ENCODE measurements at places on chromosomes 7 and 10.

GRCh38 chr10:129029051-129029450 is 438.0 kb upstream of the MGMT start:
- no peak for DNase-seq

GRCh38 chr10:120328647-120329046 is 128.4 kb upstream of the PLPP4 start:
- DNase-seq, result no peak

DNA sequence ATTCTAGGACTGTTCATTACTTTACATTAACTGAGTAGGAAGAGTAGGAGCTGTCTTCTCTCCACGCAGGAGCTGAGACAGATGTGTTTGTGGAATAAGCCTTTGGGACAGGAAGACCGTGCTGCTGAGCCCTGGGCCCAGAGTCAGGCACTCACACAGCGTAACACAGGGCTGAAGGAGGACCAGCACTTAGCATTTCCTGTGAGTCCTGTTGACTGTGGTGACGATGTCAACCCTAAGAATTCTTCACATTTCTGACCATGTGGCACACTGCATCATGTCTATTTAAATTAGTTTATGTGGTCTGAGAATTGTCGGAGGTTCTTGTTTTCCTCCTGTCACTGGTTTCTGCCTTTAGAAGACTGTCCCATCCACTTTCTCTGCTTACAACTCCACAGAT is 117.2 kb downstream of the PIP4K2A start:
- DNase-seq, result no peak

DNA sequence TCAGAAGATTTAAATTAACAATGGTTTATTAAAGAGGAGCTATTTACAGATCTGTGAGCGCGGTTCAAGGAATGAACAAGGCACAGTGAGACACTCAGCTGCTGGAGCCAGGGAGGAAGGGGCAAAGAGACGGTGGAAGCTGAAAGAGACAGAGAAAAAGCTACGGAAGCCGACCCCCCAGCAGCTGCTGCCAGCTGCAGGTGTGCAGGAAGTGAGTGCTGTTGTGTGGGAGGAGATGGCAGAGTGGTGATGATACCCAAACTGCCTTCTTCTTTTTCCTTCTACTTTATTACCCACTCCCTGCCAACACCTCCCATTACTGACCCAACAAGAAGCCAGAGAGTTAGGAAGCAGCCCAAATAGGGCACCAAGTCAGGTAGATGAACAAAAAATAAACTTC is 41.9 kb upstream of the MBL2 start:
- no peak for DNase-seq

- DNase-seq, result no peak
Observed at GRCh38 chr10:35130663-35131062, 4.0 kb downstream of the CREM start.

GRCh38 chr10:34890939-34891338 is 75.8 kb upstream of the PARD3 start:
- DNase-seq, result no peak

- no peak for DNase-seq
Observed at GRCh38 chr7:41188163-41189130, 514.4 kb downstream of the INHBA start.

DNA sequence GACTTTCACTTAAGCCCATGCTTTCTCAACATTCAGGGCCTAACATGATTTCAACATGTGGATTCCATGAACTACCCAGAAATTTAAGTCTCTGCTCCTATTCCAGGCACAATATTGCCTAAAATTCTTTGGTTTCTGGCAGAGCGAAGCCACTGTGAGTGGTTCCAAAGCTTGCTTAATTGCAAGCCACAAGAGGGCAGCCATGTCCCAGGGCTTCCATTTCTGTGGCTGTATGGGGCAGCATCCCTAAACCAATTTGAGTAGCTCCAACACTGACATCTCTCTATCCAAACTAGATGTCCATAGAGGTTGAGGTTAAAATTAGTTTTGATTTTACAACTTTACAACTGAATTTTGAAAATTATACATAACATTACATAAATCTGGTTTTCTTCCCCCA is 56.3 kb upstream of the MDFIC start:
- DNase-seq, result no peak

DNA sequence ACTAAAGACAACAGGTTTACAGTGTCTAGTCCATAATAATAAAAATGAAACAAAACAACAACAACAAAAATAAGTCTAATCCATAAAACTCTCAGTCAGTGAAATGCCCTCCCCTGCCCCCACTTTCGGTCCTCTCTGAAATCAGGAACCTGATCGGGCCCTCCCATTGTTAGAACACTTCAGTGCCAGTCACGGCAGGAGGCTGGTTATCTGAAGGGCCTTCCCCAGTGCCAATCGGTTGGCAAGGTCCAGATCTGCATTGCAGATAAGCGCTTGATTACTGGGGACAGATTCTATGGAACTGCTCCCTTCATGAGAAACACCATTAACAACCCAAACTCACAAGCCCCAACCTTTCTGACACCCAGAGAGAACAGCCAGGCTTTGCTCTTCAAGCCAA is 72.2 kb upstream of the EEPD1 start:
- DNase-seq, result no peak

DNA sequence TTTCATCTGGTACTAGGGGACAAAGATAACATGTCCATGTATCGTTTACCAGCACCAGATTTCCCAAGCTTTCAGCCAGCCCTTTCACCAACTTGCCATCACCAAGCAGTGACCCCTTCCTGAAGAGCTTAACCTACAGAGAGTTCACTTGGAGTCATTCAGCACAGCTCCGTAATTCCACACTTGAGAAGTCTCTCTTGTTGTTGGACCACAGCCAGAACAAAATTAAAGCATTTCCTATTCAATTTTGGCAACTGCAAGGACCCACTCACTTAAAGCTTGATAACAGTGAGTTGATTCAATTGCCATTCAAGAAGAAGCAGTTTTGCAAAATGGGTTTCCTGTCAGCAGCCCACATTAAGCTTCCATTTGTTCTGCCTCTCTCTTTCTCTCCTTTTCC is 88.5 kb upstream of the LRRTM3 start:
- no peak for DNase-seq

- DNase-seq, result no peak
Observed at GRCh38 chr7:77791956-77792355, 6.3 kb downstream of the TMEM60 start.

DNA sequence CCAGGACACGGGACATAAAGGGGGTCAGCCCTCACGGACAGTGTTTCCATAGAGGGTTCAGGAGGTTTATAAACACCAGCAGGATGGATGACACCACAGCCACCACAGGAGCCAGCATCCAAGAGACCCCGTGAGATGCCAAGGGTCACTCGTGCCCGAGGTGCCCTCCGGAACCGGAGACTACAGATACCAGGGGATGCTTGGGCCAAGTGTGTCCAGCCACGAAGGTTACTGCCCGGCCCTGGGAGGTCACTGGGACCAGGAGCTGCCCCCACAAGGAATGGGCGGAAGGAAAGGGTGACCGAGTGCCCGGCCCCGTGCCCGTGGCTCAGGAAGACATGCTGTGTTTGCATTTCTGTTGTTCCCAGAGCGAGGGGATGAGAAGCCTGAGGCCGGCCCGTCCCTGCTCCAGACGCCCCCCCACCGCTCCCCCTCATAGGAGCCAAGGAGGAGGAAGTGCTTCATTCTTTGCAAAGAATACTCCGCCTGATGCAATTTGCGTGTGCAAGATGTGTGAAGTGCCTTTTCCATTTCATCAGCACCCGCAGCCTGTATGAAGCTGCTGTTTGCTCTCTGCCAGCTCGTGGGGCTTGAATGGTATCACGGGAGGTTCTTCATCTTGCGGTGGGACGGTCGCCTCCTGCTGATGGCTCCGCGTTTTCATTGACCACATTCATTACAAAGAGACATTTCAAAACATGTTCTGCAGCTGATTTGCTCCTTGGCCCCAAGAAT is 176.4 kb downstream of the ELFN1 start:
- DNase-seq, result no peak

DNA sequence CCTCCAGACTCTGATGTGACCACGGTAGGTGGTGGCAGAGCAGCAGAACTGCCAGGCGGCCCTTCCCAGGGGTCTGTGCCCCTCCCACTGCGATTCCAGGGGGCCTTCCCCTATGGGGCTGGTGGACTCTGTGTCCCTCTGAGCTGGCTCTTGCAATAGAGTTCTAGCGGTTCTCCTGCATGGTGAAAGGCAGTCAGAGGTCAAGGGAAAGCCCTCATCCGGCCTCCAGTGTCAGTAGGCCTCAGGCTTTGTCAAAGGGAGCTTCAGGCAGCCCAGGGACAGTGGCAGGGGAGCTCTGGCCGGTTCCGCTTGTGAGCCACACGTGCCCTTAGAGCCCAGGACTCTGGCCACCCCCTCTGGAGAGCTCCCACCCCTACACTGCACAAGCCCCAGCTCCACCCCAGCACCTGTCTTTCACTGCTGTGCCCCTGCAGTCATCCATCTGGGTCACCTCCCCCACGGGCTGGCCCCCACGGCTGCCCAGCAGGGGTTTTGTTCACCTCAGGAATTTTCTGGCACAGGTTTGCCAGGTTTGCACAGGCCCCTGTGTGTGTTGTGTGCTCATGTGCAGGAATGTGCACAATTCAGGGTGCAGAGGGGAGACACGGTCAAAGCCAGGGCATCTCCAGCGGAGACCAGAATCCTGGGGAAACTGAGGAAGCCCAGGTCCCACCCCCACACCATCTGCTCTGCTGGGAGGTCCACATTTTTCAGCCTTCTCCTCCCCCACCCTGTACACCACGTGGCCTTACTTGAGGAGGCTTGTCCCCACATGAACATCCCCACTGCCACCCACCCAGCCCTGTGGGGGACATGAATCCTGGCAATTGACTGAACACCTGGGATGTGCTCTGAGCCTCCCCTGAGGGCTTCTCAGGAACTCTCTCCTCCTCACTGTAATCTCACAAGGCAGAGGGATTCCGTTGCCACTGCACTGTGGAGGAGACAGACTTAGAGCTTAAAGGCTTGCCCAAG is 23.8 kb downstream of the C10orf105 start:
- no peak for DNase-seq

DNA sequence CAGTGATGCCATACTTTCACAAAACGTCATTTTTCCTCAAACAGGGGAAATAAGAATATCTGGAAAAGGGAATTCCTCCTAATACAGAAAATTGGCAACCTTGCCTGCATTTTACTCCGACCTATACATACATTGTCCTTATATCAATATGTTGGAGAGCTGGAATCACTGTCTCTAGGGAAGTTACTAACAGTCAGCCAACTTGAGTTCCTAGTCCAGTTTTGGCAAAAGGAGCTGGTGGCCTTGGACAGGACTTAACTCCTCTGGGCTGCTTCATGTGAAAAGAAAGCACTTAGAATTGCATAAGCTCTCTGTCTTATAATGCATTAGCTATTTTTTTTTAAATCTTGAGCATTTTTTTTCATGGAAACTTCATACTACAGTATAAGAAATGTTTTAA is 174.2 kb upstream of the HGF start:
- DNase-seq, result no peak

GRCh38 chr10:100172349-100172748 is 13.5 kb downstream of the ERLIN1 start:
- no peak for DNase-seq

GRCh38 chr7:44801890-44802289 is 5.4 kb downstream of the PPIA start:
- no peak for DNase-seq

DNA sequence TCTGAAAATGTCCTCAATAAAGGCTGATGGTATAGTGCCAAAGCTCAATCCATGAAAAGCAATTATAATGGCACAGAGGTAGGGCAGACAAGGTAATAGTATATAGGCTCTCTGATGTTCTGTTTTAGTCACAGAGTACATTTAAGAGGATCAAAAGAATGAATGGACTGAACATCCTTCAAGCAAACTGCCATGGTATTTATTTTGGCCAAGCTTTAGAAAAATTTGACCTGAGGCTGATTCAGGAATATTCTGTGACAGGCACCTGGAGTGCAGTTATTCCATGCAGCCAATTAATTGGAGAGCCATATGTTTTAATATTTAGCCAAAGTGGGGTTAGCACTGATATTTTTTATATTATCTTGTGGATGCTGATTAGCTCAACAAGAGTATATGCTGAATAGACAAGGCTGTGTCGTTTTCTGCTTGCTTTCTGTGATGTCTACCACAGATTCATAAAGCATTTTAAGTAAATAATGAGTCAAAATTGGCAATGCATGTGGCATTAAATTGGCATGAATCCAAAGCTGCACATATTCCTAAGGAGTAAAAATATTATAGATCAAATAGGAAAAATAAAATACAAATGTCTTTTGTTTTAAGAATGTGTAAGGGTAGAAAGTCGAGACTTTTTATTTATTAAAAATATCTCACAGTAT is 177.4 kb downstream of the PCLO start:
- peak; percentile 17 for DNase-seq

GRCh38 chr10:104897696-104898095 is 256.6 kb downstream of the SORCS3 start:
- DNase-seq, result no peak

DNA sequence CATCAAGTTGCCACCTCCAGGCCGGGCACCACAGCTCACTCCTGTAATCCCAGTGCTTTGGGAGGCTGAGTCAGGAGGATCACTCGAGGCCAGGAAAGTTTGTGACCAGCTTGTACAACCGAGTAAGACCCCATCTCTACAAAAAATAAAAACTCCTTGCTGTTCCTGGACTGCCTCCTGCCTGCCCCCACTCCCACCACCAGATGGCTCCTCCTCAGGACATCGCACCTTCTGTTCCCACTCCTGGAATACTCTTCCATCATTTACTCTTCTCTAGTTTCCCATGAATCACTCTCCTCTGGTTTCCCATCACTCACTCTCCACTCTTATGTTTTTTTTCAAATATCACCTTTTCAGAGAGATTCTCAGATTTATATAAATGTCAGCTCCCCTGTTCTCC is 540.7 kb downstream of the CALN1 start:
- no peak for DNase-seq

- DNase-seq, result no peak
Observed at GRCh38 chr10:96716390-96716789, 3.9 kb downstream of the PIK3AP1 start.

DNA sequence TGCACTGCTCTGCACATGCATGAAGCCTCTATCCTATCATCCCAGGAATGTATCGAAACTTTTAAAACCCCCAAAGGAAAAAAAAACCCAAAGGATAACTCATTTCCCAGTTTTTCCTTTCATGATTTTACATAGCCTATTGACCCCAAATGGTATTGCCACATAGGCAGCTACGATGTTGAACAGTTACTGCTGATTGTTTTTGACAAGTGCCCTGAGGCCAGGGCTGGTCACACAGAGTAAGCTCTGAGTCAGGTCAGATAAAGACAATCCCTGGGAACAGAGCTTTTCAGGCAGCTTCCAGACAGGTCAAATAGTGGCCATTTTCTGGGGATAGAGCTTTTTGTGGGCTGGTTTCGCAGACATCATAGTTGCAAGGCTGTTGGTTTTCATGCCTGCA is 52.1 kb downstream of the MYL10 start:
- DNase-seq, result no peak
